ENCODE measurements at places on chromosomes 1 and 21.

GRCh38 chr1:115179397-115180079 lies 90.2 kb upstream of the TSPAN2 start:
- DNase-seq, result peak; percentile 15

GRCh38 chr1:19028546-19029129 lies 72.2 kb upstream of the IFFO2 start:
- no peak for DNase-seq

- DNase-seq, result no peak
These were observed 2.8 kb downstream of the RAB4A start for GRCh38 chr1:229273507-229274232.

GRCh38 chr1:206608108-206608698 lies 4.1 kb downstream of the EIF2D start:
- DNase-seq, result peak; percentile 78

DNA sequence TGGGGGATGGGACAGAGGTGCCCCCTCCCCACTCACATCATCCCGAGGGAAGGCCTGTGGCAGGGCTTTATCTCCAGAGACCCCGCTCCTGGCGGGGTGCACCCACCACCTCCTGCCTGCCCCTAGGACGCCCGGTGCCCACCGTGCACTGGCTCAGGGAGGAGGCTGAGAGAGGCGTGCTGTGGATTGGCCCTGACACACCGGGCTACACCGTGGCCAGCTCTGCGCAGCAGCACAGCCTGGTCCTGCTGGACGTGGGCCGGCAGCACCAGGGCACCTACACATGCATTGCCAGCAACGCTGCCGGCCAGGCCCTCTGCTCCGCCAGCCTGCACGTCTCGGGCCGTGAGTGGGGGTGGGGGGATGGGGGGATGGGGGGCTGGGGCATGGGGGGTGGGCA lies 71.7 kb downstream of the TRIM11 start:
- no peak for DNase-seq

GRCh38 chr1:21724098-21724497 lies 54.9 kb upstream of the RAP1GAP start:
- DNase-seq, result no peak

DNA sequence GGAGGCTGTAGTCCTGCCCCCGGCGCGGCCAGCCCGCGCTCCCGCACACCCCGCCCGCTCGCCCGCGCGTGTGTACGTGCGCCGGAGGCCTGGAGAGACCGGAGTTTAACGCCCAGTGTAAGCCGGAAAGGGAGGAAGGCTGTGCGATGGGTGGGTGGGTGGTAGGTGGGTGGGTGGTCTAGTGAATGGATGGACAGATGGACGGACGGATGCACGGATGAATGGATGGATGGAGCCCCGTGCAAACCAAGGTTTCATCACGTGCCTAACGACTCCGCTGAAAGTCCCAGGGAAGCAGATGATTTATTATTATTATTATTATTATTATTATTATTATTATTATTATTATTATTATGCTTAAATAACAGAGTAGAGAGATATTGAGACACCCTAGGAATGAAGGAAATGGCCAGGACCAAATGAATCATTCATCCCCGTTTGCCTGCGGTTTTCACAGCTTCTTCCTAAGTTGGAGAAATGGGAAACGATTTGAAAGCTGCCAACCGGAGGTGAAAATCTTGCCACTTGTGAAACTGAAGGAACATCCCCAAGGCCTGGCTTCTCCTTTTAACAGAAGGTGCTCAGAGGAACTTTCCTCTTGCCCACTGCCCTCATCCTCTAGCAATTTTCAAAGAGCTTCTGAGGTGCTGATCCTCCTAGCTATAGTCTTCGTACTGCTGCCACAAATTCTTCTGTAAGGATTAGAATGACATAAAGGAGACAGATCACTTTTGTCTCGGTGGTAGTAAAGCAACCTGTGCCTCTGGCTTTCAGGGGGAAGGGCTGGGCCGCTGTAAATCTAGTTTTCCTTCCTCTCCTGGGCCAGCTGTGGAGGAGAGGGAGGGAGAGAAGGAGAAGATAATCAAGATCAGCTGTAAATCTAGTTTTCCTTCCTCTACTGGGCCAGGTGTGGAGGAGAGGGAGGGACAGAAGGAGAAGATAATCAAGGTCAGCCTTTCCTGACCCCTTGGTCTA lies 648 bp upstream of the RGS7 start:
- no peak for DNase-seq

- no peak for DNase-seq
These were observed 124.8 kb upstream of the CHRM3 start for GRCh38 chr1:239261521-239261920.

DNA sequence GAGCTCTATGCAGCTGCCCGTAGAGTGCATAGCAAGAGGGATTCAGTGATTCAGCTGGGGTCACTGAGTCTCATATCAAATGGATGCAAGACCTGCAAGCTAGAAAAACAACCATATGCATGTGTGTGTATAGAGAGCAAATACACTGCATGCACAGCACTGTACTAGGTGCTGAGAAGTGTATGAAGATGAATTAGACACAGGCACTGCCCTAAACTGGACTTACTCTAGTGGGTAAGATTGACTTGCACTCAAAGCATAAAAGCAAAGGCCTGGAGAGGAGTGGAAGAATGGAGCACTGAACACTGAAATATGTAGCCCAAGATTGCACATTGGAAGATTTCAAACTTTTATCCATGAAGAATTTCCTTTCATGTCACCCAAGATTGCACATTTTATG lies 5.5 kb upstream of the GBP1 start:
- DNase-seq, result no peak

GRCh38 chr1:50559421-50559820 lies 136.2 kb upstream of the DMRTA2 start:
- no peak for DNase-seq

GRCh38 chr1:34806396-34806795 lies 13.6 kb downstream of the GJA4 start:
- DNase-seq, result no peak

GRCh38 chr1:180981596-180982387 lies 40.9 kb downstream of the STX6 start:
- DNase-seq, result peak; percentile 43

DNA sequence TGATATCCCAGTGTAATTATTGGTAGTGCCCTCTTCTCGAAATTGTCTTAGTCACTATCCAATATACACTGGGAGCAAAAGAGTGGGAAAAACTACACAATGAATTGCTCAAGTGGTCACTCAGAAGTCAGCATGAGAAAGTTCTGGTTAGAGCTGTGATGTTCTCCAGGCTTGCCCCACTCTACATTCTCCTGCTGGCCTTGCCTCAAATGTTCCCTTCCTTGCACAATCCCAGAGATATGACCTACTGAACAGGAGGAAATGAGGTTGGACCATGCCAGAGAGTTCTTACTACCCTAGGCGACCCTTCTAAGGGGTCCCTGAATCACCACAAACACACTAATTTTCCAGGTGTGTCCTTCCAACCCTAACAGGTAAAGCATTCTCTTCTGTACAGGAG lies 40.8 kb downstream of the GLUL start:
- no peak for DNase-seq

DNA sequence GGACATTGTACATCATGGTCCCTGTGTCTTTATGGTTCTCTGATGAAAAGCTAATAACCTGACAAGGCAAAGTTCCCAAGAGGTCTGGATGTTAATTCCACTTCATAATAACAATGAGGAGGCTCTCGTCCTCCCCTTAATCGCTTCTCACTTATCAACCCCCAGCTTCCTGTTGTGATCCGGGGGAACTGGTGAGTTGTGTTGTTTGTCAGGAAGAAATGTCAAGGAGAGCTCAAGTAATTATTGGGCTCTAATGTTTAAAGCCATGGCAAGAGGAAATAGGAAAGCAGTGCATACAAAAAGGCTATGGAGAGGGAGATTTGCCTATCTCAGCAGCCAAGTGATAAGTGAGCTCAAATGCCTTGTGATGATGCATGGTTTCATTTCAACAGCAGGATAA lies 42.8 kb upstream of the RASAL2 start:
- DNase-seq, result no peak

GRCh38 chr1:210440081-210440480 lies 111.4 kb downstream of the HHAT start:
- DNase-seq, result no peak

GRCh38 chr1:67738401-67738800 lies 53.4 kb downstream of the GADD45A start:
- no peak for DNase-seq

GRCh38 chr1:223819730-223820514 lies 25.8 kb downstream of the TP53BP2 start:
- DNase-seq, result no peak

- no peak for DNase-seq
These were observed 36.8 kb upstream of the RALGPS2 start for GRCh38 chr1:178688244-178688643.

DNA sequence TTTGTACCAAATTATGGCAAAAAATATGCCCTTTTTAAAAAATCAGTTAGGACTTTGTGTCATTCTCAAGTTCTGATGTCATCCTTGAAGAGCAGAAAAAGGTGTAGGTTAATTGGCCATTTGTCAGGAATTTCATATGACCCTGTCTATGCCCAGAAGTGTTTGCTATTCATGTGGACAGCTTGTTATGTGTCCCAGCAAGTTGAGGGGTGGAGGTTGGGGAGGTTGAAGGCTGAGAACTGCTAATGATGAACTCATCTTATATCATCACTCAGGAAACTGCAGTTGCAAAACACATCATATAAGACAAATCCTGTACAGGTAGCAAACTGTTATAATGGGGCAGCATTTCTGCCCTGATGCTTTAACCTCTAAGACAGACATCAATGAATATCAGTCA lies 106.5 kb downstream of the PHTF1 start:
- no peak for DNase-seq
